ENCODE measurements at places on chromosomes 12 and 14.

- DNase-seq, result no peak
Measured at GRCh38 chr12:63036974-63037335, 102.0 kb upstream of the PPM1H start.

GRCh38 chr12:1474041-1474573, 120.3 kb downstream of the FBXL14 start:
- DNase-seq, result no peak

DNA sequence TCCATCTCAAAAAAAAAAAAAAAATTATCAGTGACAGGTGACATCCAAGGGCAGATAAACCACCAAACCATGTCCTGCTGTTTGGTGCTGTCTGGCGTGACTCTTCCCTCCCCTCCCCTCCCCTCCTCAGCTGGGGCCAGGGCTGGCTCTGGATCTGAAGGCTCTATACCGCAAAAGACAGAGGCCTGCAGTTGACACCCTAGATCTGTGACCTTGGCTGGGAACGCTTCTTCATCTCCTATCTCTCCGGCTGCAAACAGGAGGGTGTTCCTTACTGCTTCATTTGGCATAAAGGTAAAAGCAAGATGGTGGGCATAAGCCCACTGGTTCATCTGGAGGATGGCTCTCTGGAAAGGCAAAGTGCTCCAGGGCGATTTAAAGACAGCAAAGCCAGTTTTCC, 126.8 kb upstream of the PRMT8 start:
- no peak for DNase-seq

DNA sequence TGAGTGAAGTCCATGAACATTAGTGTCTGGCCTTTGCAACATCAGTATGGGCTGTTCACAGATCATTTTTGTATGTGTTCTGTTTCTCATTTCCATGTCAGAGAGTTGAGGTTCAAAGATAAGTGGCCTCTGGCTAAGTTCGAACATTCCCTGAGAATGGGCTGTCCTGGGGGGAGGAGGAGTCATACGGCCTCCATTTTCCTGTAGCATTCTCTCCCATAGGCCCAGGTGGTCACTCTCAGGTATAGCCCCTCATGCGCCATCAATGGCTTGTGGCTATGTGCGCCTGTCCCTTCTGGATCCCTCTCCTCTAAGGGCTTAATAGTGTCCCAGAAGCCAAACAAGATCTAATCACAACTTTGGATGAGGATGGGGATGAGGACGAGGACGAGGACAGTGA, 165.0 kb downstream of the PAX9 start:
- DNase-seq, result no peak

- DNase-seq, result peak; percentile 10
Measured at GRCh38 chr12:88952562-88952942, 372.3 kb upstream of the KITLG start.

DNA sequence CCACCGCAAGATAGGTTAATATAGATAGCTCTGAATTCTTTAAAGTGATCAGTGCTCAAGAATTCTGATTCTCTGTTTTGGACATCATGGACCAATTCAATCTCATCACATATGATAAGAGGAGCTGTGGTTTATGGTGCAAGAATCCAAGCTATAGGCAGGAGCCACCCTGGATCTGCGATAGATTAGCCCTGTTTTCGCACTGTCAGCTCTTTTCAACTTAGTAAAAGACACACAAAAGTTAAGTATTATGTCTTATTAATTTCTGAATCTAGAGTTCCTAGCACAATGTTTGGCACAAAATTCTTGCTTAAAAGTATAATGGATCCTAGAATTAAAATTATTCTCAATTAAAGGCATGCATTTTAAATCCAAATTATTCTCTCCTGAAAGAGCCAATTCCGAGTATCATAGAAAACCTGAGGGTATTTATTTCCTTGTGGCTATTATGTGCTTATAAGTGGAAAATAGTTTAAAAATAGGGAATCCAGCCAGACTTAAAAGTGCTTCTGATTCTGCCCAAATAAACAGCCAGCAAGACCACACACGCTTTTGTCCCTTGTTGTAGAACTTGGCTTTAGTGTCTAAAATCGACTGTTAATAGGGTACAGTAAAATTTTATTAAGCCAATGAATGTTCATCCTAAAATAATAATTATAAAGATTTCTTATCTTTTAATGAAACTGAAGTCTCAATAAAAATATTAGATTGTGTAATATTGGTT, 184.9 kb upstream of the FLRT2 start:
- no peak for DNase-seq

DNA sequence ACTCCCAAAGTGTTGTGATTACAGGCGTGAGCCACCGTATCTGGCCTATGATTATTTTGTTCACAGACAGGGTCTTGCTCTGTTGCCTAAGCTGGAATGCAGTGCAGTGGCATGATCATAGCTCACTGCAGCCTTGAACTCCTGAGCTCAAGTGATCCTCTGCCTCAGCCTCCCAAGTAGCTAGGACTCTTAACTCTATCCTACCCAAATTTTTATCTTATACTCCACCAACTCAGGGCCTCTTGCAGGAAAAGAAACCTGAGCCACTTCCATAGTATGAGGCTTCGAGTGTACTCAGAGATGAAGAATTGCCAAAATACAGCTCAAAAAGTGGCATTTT, 828 bp downstream of the MMAB start:
- DNase-seq, result no peak

DNA sequence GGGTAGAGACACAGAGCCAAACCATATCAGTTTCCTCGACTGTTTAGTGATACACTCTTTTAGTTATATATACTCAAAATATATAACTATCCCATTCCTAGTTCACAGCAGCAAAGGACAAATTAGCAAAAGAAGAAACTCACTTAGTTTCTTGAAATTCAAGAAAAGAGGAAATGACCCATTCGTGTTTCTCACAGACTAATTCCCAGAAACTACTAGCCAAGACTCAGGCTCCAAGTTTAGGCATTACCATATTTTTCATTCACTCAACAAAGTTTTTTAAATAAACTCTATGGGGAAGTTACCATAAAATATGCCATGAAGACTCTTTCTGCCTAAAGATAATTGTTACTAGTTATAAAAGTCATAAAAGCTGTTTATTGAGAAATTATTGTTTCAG, 152.3 kb upstream of the DAAM1 start:
- no peak for DNase-seq

DNA sequence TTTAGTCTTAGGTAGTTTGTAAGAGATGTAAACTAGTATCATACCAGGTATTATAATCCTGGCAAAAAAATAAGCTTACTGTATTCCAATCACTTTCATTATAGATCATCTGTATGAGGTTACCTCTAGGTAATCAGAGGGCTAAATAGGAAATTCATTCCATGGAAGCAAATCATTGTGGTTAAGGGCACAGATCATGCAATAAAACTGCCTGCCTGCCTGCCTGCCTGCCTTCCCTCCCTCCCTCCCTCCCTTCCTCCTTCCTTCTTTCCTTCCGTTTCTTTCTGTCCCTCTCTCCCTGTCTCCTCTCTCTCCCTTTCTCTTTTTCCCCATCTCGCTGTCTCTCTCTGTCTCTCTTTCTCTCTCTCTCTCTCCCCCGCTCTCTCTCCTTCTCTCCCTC, 3.2 kb upstream of the CLEC9A start:
- no peak for DNase-seq

DNA sequence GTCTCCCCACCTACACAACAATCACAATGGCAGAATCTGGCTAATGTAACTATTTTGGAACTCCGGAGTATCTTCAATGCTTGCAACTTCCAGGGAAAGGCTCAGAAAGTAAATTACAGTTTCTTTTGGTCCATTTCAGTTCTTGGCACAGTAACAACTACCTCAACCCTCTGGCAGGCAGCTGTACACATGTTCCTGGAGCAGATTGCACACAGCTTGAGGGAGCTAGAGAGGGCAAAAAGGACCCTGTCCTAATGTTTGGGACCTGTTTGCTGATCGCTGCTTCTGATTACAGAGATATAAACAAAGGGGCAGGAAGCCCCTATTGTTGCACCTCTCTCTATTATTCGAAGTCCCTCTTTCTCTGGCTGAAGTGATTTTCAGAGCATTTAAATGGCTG, 35.2 kb upstream of the SLC38A1 start:
- no peak for DNase-seq

- no peak for DNase-seq
Measured at GRCh38 chr14:75320196-75320595, 41.6 kb downstream of the FOS start.

DNA sequence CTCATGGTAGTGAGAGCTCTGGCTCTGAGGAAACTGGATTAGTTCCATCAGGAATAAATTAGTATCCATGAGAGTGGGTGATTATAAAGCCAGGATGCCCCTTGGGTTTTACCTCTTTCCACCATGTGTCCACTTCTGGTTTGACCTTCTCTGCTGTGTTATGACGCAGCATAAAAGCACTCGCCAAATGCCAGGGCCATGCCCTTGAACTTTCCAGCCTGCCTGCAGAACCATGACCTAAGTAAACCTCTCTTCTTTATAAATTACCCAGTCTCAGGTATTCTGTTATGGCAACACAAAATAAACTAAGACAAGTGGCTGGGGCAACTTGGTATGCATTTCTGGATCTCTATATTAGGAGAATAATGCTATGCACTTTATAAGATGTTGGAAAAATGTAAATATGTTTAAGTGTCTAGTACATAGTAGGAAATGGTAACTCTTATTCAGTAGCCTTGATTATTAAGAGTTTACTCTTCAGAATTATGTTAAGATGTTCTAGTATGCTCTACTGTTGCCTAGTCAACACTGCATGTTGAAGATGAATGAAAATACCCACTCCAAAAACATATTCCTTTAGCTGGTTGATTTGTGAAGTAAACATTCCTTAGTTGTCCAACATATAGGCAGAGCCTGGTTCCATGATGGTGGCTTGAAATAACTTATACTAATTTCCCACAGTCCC, 455.6 kb upstream of the TMPO start:
- no peak for DNase-seq

DNA sequence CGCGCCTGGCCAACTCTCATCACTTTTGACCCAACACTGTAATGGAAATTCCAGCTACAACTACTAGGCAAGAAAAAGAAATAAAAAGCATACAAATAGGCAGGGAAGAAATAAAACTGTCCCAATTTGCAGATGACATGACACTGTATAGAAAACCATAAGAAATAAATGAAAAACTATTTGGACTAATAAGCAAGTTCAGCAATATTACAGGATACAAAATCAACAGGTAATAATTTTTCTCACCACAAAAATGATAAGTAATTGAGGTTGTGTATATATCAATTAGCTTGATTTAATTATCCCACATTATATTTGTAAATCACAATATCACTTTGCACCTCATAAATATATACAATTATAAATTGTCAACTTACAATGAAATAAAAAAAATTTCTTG, 41.9 kb upstream of the OASL start:
- no peak for DNase-seq

GRCh38 chr12:45409966-45410365, 194.1 kb downstream of the ANO6 start:
- DNase-seq, result no peak

GRCh38 chr14:65805113-65805473, 392.6 kb downstream of the FUT8 start:
- DNase-seq, result no peak

- no peak for DNase-seq
Measured at GRCh38 chr14:81208489-81208888, 12.3 kb downstream of the GTF2A1 start.

- DNase-seq, result no peak
Measured at GRCh38 chr12:45244561-45245343, 28.9 kb downstream of the ANO6 start.

DNA sequence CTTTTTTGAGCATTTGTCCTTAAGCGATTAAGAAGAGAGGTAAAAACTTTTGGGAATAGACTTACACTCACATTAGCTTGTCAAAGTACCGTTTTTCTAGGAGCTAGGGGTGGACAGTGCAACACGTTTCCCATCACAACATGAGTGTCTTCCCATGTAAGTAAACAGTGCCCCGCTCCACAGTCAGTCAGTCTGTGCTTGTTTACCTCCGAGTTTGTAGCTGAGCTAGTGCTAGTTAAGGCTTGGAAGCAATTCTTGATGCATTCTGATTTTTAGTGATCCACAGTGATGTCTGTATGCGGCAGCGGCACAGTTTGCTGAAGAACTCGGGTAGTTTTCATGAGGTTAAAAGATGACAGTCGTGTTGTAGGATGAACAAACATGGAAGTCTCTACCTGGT, 941 bp downstream of the ZDHHC17 start:
- no peak for DNase-seq

DNA sequence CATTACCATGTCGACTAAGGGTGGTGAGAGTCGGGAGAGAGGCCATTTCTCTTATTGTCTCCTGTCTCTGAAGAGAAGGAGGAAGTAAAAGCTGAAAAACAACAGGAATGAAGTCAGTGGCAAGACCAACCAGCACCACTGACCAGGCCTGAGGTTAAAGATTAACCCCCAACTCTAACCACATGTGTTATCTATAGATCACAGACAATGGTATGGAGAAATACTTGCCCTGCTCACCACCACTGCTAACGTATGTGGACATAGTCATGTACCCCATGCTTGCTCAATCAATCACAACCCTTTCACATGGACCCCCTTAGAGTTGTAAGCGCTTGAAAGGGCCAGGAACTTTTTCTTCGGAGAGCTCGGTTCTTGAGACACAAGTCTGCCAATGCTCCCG, 690.9 kb upstream of the LMO3 start:
- no peak for DNase-seq

- DNase-seq, result no peak
Measured at GRCh38 chr12:49021292-49021915, 2.8 kb upstream of the PRKAG1 start.

- no peak for DNase-seq
Measured at GRCh38 chr12:88419794-88420193, 160.5 kb downstream of the KITLG start.

GRCh38 chr12:52689936-52690335, 9.7 kb upstream of the KRT1 start:
- DNase-seq, result no peak

- DNase-seq, result no peak
Measured at GRCh38 chr14:64940336-64940910, 2.1 kb downstream of the GPX2 start.

- DNase-seq, result peak; percentile 18
Measured at GRCh38 chr12:78120866-78121560, 290.3 kb downstream of the NAV3 start.

DNA sequence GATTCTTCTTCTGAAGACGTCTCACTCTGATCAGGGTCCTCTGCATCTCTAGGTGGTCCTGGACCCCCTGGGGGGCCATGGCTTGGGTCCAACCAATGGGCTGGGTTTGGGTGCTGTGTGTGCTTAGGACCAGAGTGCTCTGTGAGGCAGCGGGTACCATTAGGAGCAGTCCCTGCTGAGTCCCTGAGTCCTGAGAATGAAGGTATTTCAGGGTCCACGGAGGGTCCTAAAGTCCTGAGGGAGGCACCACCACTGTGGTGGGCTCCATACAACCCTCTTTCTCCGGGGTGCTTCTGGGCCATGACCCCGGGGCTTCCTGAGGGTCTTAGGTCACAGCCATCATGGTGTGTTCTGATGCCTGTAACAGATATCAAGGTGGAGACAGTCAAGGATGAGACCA, 1.0 kb downstream of the DNAJC14 start:
- no peak for DNase-seq

- DNase-seq, result no peak
Measured at GRCh38 chr14:65231286-65231980, 129.1 kb upstream of the MAX start.

- DNase-seq, result no peak
Measured at GRCh38 chr12:10618338-10618987, 5.1 kb upstream of the MAGOHB start.

- no peak for DNase-seq
Measured at GRCh38 chr12:89334548-89335169, 17.6 kb downstream of the DUSP6 start.

All from COR-L47 (cell line).